ENCODE measurements at places on chromosomes 2 and 18. TPM values are rescaled to one million over a fixed set of nuclear protein-coding genes. Genes with fewer than 3 reads are reported as not detected.

- DNase-seq = no peak
These were observed 339.4 kb downstream of the PLCL1 start for GRCh38 chr2:198143793-198144192.

GRCh38 chr2:63983986-63984605 is 35.1 kb downstream of the VPS54 start:
- DNase-seq = no peak

DNA sequence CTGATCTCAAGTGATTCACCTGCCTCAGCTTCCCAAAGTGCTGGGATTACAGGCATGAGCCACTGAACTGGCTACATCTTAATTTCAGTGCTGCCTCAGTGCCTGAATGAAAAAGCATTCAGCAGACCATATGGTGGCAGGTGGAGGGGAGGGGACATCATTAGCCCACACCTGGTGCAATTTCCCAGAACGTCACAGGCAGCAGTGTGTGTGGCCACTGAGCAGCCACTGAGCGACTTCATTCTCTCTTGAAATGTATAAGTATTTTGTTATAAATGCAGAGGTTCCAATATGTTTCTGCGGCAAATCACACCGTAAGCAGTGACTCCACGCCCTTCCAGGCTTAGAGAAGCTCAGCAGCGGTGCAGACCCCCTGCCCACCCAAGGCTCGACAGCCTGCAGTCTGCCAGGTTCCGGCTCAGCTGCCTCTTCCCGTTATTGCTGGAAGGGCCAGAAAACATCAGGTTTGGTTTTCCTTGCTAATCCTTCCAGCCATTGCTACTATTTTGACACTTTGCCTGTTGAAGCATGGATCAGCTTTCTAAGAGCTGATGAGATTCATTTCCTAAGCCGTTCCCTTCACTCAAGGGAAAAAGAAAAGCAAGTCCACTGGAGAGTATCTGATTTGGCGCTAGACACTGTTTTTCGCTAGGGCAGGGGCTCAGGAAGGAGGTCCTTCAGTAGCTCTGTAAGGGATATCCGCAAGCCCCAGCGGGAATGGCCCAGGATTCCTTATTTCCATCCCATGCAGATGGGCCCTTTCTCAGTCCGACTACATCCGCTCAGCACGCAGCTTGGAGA is 250.7 kb downstream of the VAPA start:
- no peak for DNase-seq

DNA sequence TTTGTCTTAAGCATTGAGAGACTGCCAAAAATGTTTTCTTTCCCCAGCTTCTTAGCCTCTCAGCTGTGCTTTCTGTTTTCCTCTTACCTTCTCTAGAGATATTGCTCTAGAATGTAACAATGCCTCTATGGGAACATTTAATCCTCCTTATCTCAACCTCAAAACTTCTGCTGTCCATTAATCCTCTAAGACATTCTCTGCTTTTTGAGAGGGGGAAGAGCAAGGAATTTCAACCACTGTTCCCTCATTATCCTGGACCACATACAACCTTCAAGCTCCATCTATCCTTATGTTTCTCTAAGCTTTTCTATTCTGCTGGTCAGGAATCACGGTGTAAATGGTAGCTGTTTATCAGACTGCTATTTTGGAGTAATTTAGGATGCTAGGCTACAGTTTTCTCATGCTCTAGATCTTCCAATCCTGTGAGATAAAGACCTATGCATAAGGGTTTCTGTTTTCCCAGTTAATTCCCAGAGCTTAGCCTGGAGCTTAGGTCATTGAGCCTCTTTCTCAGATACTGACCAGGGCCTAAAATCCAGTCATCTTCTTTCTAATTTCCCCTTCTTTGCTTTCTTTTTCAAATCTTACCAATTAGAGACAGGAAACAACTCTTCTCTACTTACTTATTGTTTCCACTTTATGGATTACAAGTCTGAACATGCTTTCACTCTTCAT is 282.0 kb downstream of the CALCRL start:
- DNase-seq = no peak

- DNase-seq = no peak
These were observed 105.1 kb downstream of the TPO start for GRCh38 chr2:1518331-1518803.

GRCh38 chr2:72149556-72150156 is 2.0 kb upstream of the CYP26B1 start:
- no peak for DNase-seq

GRCh38 chr18:62371436-62371835 is 46.3 kb downstream of the TNFRSF11A start:
- no peak for DNase-seq

DNA sequence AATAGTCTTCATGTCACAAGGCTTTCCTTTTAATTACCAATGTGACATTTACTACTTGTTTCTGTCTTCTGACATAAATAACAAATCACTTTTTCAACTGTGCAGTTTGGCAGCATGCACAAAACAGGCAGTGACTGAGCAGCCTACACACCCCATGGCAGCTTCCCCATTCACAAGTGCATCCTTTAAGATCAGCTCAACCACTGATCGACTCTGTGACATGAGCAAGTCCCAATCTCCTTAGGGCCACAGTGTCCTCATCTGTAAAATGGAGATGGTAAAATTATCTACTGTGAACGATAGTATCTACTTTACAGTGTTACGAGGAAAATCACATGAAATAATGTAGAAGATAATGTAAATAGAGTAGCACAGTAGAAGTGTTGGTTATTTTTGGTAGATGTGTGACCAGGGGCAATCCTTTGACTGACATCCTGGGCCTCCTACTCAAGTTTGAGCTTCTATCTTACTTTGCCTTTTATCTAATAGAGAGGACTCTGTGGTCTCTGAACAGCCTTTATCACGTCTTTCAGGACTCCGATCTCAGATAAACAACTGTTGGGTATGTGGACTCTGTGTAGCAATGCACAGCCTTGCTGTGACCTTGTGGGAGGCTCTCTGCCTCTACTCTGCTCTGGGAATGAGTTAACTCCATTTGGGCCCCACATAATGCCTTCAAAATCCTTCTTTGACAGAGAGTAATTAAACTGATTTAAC is 120.6 kb downstream of the PIGN start:
- DNase-seq = no peak

DNA sequence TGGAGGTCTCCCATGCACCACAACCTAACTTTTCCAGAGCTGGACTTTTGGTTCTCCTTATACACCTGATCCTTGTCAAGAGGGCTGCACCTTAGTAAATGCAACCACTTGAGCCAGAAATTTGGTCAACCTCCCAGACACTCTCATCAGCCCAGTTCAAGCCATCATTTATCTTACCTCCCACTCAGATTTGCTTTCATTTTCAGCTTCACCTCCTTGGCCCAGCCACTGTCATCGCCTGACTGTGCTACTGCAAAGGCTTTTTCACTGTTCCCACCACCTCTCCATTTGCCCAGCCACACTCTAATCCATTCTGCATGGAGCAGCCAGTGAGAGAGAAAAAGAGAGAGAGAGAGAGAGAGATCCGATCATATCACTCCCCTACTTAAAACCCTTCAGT is 112.4 kb upstream of the DDX18 start:
- DNase-seq = no peak

GRCh38 chr18:67199993-67200617 is 316.4 kb downstream of the DSEL start:
- no peak for DNase-seq

DNA sequence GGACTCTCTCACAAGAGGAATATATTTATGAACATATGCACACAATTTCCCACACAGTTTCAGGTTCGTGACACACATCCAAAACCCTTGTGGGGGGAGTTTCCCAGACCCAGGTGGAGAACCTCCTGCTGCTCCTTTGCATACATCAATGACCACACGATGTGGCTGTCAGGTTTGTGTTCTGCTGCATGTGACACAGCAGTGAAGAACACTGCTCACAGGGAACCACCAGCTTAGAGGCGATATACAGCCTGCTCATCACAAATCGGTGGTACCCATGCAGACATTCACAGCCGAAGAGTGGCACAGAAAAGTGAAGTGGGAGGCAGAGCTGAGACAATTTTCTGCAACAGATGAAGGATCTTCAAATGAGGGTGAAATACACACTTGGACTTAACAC is 175.6 kb upstream of the ZFP36L2 start:
- no peak for DNase-seq

DNA sequence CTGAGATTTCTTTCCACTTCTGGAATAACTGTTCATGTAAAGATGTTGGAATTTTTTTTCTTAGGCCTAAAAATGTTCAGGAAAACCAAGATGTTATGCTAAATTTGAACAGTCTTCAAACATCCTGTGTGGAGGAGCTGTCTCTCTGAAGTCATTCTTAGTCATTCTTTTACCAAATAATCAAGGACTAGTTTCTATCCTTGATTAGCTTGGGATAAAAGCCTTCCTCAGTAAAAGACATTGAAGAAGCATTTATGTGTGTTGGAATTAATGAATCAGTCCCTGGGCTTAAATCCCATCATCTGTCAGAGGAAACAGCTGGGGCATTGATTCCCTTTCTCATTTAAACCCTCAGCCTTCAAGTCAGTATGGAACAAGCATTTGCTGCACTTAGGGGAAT is 300.1 kb upstream of the NXPH2 start:
- DNase-seq = no peak

GRCh38 chr2:138071720-138072719 is 107.7 kb downstream of the HNMT start:
- DNase-seq = no peak

DNA sequence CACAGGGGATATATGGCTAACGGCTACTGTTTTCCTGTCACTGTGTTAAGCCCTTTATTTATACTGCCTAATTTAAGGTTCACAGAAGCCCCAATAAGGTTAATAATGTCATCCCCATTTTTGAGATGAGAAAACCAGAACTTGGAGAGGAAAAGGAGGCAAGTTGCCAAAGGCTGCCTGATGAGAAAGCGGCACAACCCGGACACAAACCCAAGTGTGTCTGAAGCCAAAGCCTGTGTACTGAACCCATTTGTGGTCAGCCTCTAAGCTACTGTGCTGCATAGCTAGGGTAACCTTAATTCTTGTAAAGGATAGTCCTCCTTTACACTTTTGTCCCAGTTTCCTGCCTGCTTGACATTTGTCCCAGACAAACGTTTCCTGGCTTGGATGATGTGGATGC is 954.7 kb upstream of the FANCL start:
- no peak for DNase-seq

GRCh38 chr2:75456111-75456510 is 104.6 kb downstream of the EVA1A start:
- no peak for DNase-seq

GRCh38 chr2:71895320-71896161 is 252.1 kb downstream of the CYP26B1 start:
- DNase-seq = no peak

- peak; percentile 20 for DNase-seq
These were observed 205.8 kb downstream of the NDUFA10 start for GRCh38 chr2:239819091-239819973.

DNA sequence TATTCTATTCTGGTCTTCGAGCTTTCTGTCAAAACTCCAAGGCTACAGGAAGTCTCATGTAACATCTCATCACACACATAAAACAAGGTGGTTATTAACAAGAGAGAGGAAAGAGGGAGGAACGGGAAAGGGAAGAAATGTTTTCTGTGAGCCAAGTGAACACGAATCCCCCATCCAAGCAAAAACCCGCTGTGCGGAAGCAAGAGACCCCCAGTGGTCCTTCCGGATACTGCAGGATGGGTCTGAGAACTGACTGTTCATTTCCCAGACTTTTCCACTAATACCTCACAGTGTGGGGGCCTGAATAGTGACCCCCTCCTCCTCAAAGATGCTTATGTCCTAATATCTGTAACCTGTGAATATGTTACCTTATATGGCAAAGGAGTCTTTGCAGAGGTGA is 19.0 kb upstream of the DIPK1C start:
- peak; percentile 55 for DNase-seq

- DNase-seq = no peak
These were observed 338.7 kb downstream of the TXNL1 start for GRCh38 chr18:56299740-56300139.

- no peak for DNase-seq
These were observed 189.5 kb upstream of the UBE2E3 start for GRCh38 chr2:180790891-180791290.

DNA sequence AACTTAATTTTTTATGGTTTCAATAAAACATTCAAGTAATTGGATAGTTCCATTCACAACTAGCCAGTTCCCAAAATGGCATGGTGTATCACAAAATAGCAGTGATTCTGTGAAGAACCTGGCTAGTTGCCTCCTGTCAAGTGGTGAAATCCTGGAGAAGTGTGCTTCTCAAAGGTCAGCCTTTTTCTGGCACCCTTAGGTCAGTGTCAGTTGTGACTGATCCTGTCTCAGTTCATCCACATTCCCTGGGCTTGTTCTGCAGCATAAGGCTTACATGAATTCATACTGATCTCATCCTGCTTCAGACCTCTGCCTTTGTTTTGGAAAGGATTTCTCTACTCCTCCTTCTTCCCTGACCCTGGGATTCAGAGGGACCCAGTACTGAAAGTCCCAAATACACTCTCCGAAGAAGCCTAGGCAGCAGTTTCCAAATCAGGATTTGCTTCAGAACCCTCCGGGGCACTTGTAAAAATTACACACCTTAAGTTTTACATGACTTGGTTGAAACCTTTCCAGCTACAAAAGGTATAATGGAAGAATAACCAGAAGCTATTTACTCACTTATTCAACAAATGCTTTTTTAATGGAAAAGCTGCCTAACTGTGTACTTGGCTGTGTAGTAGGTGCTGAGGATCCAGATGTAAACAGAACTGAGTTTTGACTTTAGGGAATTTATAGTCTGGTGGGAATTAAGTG is 11.0 kb downstream of the MAP3K20 start:
- no peak for DNase-seq

DNA sequence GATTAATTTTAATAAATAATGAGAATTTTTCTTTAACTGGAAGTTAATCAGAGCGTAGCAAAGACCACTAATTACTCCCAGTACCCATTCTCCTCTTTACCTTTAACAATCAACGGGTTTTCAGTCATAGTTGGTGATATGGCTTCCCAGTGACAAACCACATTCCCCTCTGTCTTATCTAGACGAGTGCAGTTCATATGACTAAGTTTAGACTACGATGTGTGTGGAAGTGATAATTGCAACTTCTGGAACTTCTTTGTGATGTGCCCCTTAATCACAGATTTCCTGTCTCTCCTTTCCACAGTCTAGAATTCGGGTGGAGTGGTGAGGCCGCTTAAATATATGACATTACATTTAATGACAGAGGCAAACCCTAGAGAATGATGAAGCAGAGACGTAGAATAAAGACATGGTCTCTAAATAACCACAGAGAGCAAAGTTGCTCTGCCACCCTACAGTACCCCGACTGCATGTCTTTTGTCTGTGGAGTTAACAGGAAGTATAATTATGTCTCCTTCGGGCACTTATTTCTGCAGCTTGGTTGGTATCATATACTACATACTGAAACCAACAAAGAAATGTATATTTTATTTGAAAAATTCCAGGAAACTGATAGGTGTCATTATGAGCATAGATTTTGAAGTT is 693.3 kb upstream of the CDH7 start:
- no peak for DNase-seq

Gene GNLY
- total RNA-seq = not detected

Gene SIX2
- not detected for total RNA-seq

Gene C2orf72
- total RNA-seq = 1.0 TPM

Gene SMYD1
- total RNA-seq = 0.04 TPM

Gene GRP
- total RNA-seq = not detected

Gene ATG4B
- 110 TPM for total RNA-seq

Gene TGOLN2
- 47.8 TPM for total RNA-seq
